ENCODE measurements at places on chromosomes 1 and 21.

GRCh38 chr1:167297222-167298214 lies 76.8 kb downstream of the POU2F1 start:
- no peak for DNase-seq

- DNase-seq = no peak
Observed at GRCh38 chr1:91578320-91579109, 77.9 kb downstream of the CDC7 start.

DNA sequence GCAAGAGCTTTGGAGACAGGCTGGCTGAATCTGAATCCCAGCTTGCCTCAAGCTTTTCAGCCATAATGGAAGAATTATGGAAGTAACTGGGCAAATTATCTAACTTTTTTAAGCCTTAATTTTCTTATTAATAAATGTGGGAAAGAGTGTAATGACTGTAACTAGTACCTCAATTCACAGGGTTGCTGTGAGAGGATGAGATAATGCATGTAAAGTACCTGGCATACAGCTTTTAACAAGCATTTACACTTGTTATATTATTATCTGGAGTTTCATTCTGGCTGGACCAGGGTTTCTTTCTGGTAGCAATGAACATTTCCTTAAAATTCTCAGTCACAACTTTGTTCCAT lies 15.9 kb upstream of the TNFSF4 start:
- DNase-seq = no peak

- DNase-seq = no peak
Observed at GRCh38 chr1:247212627-247213617, 41.1 kb upstream of the ZNF124 start.

DNA sequence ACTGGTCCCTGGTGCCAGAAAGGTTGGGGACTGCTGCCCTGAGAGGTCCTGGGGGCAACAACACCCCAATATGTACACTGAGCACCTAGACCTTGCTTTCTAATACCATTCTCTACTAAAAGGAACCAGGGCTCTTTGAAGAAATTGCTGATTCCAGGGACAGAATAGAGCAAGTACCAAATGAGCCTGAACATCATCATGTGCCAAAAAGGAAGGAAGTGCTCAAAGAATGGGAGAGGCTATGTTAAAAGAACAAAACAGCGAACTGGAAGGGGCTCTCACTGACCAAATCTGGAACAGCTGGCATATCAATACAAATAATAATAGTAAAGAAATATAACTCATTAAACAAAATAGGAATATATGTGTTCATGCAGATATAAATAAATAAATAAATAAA lies 50.8 kb downstream of the PIK3R3 start:
- no peak for DNase-seq

DNA sequence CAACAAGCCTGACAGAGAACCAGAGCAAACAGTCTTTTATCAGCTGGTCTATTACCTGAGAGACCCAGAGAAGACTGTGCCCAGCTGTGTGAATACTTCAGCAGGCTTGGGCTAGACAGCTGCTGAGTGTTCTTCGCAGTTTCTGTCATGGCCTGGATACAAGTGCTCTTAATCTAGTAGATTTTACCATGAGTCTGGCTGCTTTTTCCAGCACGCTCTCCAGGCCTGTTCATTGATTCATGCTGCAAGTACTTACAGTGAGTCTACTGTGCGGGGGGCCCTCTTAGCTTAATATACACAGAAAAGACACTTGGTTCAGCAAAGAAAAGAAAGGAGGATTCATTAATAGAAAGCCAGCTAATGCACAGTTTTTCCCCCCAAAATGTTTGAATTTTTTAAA lies 48.5 kb downstream of the RGS7 start:
- no peak for DNase-seq

GRCh38 chr1:90580176-90580575 lies 136.9 kb downstream of the BARHL2 start:
- DNase-seq = no peak
